CD4-positive, alpha-beta T cell (primary cell): ENCODE measurements at places on chromosomes 11 and 22. TPM values are rescaled to one million over a fixed set of nuclear protein-coding genes. Genes with fewer than 3 reads are reported as not detected.

Gene PLAAT5
- 0.16 TPM for total RNA-seq

GRCh38 chr11:117649296-117650055 lies 147.5 kb downstream of the DSCAML1 start:
- DNase-seq = no peak
- no peaks in the 10 kb centered on the region for H3K36me3 ChIP-seq
- H3K27me3 ChIP-seq = no peaks in the 10 kb centered on the region
- H3K4me1 ChIP-seq = no peaks in the 10 kb centered on the region
- no peak overlapping the region for H3K27ac ChIP-seq

GRCh38 chr11:43830928-43831440 lies 49.6 kb upstream of the ALKBH3 start:
- no peak overlapping the region for H3K27ac ChIP-seq
- no peaks in the 10 kb centered on the region for H3K4me1 ChIP-seq
- no peak overlapping the region for H3K4me3 ChIP-seq
- peak; percentile 46 for DNase-seq
- H3K36me3 ChIP-seq = no peaks in the 10 kb centered on the region

DNA sequence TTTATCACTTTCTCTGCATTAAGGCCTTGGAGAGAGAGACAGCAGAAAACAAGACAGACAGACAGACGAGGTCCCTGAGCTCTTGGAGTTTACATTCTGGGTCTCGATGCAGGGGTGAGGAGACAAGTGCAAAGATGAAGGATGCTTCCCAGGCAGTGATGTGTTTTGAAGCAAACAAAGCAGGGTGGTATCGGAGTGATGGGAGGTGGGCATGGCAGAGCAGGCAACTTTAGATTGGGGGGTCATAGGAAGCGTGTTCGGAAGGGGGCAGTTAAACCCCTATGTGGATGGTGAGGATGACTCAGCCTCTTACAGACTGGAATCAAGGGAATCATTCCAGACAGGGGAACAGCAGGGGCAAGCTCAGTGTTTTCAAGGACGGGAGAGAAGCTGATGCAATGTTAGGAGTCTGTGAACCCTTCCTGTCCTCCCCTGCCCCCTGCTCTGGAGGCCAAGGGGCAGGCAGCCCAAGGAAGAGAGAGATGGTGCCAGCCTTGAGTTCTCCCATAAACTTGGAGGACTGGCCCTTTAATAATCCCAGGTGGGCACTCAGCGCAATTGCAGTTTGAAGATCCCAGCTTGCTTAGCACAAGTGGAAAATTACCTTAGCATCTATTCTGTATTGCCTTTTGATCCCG lies 180.2 kb downstream of the CHST1 start:
- H3K27ac ChIP-seq = no peak overlapping the region
- H3K4me3 ChIP-seq = no peak overlapping the region
- no peaks in the 10 kb centered on the region for H3K4me1 ChIP-seq
- no peak for DNase-seq

GRCh38 chr11:2693271-2694261 lies 6.2 kb downstream of the KCNQ1OT1 start:
- H3K36me3 ChIP-seq = no peaks in the 10 kb centered on the region
- peaks cover 1% of the 10 kb centered on the region for H3K4me1 ChIP-seq
- no peak overlapping the region for H3K27ac ChIP-seq
- H3K4me3 ChIP-seq = no peak overlapping the region
- peak; percentile 28 for DNase-seq

DNA sequence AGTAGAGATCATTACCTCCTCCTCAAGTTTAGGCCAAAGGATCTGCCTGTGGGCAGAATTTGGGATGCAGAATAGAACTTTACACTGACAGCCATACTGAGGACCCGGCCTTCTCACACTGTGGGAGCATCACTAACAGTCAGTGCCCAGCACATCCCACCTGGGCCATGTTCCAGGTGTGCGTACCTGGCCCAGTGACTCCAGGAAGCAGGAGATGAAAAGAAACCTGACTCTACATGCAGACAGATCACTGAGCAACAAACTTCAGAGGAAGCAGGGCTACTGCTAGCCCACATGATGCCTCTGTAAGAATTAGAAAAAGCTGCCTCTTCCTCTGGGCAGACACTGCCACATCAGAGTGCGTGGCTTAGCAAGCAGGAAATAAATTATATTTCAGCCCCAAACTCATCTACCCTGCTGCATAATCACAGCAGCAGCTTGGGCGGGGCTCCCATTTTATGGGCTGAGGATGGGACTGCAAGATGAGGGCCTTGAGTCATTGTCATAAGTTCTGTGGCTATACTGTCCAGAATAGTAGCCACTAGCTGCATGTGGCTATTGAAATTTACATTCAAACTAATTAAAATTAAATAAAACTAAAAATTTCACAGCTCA lies 6.0 kb upstream of the LMO2 start:
- H3K27me3 ChIP-seq = peaks cover 23% of the 10 kb centered on the region
- peaks cover 29% of the 10 kb centered on the region for H3K4me1 ChIP-seq
- no peak for DNase-seq

- H3K4me1 ChIP-seq = no peaks in the 10 kb centered on the region
- H3K27ac ChIP-seq = no peak overlapping the region
- no peaks in the 10 kb centered on the region for H3K36me3 ChIP-seq
- DNase-seq = no peak
- no peak overlapping the region for H3K4me3 ChIP-seq
Observed at GRCh38 chr11:85531191-85531897, 95.8 kb downstream of the DLG2 start.

DNA sequence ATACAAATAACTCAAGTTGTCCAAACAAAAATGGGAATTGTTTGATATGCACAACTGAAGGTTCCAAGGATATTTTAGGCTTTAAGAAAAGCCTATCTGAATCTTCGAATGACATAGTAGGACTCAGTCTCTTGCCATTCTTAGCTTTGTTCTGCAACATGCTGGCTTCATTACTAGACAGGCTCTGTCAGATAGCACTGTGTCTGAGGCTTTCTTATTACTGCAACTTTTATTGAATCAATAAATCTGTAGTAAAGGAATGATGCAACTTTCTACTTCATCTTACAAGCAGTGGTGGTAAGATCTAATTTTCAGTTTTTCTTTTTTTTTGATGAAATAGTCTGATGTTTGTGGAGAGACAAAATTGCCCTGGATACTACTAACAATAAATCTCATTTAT lies 319.3 kb upstream of the CCDC179 start:
- no peaks in the 10 kb centered on the region for H3K4me1 ChIP-seq
- H3K4me3 ChIP-seq = no peak overlapping the region
- H3K27me3 ChIP-seq = no peaks in the 10 kb centered on the region
- no peak for DNase-seq
- H3K27ac ChIP-seq = no peak overlapping the region

- DNase-seq = no peak
- peaks cover 88% of the 10 kb centered on the region for H3K4me1 ChIP-seq
- no peak overlapping the region for H3K4me3 ChIP-seq
- H3K27ac ChIP-seq = peak overlapping the region; percentile 55
- H3K36me3 ChIP-seq = peaks cover 11% of the 10 kb centered on the region
- no peaks in the 10 kb centered on the region for H3K27me3 ChIP-seq
Observed at GRCh38 chr22:17775781-17776465, 1.7 kb upstream of the BID start.
